ENCODE measurements at places on chromosomes 1 and 21.
A peak's percentile ranks its signal among the peaks of the same experiment; 100 is the strongest.

DNA sequence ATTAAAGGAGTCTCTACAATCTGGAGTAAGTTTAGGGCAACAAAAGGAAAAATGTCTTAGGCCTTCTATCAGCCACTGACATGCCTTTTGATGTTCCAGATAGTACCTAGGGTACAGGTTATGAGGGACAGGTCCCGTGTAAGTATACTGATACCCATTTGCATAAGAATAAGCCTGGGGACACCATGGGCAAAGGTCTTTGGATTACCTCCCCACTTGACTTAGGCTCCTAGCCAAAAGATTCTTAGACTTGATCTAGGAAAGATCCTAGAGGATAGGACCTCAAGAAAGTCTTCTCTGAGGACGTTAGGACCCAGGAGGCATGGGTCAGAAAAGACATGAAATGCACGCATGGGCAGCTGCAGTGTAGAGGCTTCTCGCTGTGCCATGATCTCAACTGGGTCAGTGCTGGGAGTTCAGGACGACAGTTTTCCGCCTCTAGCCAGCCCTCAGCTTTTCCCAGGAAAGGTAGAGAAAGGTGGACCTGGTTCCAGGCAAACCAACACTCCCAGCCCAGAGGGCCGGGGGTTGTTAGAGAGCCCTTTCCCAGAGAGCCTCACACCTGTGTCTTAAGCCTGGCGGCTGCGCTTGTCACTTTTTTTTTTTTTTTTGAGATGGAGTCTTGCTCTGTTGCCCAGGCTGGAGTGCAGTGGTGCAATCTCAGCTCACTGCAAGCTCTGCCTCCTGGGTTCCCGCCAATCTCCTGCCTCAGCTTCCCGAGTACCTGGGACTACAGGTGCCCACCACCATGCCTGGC lies 26.6 kb downstream of the MSTO1 start:
- DNase-seq = no peak

DNA sequence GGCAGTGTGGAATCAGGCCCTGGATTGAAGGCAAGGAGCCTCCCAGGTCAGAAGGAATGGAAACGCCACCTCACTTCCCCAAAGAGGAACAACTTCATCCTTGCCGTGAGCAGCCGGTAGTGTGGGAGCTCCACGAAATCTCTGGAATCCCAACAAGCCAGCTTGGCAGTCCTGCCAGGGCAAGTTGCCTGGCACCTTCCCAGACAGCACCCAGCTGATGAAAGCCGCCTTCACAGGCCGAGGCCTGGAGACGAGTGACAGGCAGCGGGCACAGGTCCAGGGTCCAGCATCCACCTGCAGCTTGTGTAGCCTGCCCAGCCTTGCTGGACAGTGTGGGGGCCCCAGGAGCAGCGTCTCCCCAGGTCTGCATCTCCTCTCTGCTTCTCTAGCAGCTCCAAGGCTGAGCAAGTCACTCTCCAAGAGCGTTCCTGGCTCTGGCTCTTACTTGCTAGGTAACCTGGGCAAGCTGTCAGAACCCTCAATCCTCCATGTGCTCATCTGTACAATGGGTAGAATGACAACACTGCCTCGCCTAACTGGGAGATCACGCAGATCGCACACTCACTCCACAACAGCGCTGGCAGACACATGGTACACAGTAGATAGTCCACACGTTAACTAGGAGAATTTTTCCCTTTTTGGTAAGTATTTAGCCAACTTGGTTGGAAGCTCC lies 43.0 kb downstream of the ACOT7 start:
- no peak for DNase-seq

DNA sequence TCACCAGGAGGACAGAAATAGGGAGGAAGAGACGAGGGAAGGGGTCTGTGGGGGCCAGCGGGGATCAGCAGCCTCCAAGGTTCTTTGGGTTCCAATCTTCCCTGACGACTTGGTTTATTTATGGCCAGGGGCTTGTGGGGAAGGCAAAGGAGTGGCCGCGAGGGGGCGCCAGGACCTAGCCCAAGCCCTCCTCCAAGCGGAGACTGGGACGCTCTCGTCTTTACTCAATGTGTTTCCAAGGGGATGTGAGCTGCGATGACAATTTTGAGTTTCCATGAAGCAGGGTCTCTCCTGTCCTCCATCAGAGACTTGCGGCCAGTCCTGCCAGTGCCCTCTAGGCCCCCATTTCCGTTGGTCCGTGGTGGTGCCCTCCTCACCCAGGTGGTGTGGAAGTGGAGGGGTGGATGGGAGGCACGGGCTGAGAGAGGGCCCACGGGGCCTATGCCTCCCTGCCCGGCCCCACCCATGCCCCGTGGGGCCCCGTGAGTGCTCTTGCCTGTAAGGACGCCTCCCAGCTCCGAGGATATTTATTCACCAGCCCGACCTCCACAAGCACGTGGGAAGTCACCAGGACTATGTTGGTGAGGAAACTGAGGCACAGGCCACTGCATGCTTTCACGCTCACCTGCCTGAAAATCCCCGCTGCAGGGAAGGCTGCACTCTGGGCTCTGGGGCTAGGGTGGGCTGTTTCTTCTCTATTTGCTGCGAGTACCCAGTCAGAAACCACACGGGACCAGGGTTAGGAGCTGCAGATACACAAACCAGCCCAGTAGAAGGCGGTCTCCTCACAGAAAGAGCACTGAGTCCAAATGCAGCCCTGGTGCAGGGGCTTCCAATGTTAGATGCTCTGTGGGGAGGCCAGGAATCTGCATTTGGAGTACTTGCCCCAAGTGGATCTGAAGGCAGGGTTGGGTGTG lies 26.5 kb downstream of the DMRTB1 start:
- DNase-seq = peak; percentile 89

GRCh38 chr1:193971595-193971994 lies 785.2 kb upstream of the B3GALT2 start:
- no peak for DNase-seq

DNA sequence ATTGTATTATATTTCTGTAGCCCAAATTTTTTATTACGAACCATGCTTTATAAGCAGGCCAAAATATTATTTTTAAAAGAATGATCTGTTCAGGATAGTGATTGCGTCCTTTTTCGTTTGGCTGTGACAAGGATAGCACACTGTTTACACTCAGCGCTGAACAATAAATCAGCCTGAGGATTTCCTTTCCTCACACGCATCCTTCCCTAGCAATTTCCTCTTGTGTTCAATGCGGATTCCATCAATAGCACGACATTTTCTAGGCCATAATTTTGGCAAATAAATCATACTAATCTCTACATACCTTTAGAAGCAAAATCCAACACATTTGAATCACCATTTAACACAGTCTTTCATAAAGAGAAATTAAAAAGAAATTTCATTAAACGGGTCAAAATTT lies 1.6 kb upstream of the VAV3 start:
- DNase-seq = no peak

- no peak for DNase-seq
These were observed 119.4 kb downstream of the KCNJ15 start for GRCh38 chr21:38376235-38376634.

- DNase-seq = no peak
These were observed 344.8 kb upstream of the KAZN start for GRCh38 chr1:14253676-14254075.

DNA sequence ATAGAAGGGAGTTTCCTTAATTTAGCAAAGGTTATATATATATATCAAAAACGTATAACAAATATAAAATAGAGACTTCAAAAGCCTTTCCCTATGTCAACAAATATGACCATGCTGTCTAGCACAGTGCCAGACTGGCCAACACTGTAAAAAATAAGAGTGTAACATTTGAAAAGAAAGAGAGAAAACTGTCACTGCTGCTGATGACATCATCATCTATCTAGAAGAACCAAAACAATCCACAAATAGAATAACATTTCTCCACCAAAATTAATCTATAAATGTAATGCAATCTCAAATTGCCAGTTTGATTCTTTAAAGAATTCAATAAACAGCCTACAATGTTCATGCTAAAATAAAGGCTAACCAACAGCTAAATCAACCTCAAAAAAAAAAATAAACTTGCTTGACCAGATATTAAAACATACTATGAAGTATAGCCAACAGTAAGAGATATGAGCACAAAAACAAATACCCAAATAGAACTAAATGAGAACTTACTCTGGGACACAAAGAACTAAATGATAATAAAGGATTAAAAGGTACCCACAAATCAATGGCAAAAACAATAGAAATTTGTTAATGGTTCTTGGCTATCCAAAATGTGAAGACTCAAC lies 50.2 kb downstream of the ENAH start:
- no peak for DNase-seq

- peak; percentile 86 for DNase-seq
These were observed 92.1 kb upstream of the CD53 start for GRCh38 chr1:110780600-110781484.

DNA sequence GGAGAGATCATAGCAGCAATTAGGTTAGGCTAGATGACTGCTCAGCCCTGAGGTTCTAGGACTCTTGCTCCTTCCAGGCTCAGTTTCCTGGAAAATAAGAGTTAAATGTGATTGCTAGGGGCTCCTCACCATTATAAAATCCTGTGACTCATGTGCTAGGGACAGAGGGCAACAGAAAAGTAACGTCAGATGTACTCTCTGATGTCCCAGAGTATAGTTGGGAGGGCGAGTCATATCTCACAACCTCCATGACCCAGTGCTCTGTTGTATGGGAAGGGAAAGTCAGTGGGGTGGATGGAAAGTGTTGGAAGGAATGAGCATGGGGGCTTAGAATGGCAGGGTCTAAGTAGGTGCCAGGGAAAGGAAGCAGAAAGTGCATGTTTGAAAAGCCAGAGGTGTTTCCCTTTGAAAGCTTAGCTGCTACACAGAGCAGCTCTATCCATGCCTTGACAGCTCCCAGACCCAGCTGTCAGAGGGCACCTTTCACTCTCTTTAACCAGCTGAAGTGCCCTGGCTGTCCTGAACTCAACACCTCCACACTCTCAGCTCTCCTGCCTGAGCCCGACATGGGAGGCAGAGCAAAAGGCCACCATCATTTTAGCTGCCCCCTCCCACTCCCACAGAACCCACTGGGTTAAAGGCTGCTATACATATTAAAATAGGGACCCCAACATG lies 11.6 kb downstream of the GJA5 start:
- DNase-seq = no peak

GRCh38 chr21:37047079-37047478 lies 25.8 kb downstream of the PIGP start:
- peak; percentile 28 for DNase-seq

- no peak for DNase-seq
These were observed 24.0 kb downstream of the TCEA3 start for GRCh38 chr1:23400324-23401114.

GRCh38 chr1:21614419-21615115 lies 54.6 kb downstream of the RAP1GAP start:
- no peak for DNase-seq

DNA sequence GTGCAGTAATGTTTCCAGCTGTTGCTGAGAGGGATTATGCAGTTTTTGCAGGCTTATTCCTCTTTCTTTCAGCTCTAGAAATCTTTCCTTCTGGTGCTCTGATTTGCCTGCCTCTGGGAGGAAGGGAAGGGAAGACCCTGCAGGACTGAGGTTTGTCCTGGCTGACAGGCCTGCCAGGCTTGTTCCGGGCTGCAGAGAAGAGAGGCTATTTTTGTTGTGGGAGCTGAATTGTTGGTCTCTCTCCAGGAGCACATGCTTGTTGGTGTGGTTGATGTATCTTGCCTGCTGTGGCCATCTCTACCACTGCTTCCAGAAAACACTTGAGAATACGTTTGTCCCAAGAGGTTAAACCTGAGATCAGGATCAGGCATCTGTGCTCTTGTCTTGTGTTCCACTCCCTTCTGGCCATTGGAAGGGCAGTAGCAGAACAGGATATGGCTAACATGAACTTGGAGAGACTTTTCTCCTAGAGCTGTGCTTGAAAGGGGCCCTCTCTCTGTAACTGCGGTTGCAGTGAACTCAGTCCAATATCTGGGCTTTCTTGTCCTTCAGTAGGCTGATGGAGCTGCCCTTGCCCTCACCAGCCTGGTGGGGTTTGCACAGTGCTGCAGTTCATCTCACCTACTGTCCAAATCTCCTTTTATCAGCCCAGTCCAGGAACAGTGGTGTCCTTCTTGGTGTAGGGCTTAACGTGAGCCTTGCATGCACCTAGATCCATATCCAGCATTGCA lies 21.5 kb upstream of the SLC25A34 start:
- DNase-seq = no peak

- no peak for DNase-seq
These were observed 73.7 kb downstream of the CAPZB start for GRCh38 chr1:19411612-19412011.

DNA sequence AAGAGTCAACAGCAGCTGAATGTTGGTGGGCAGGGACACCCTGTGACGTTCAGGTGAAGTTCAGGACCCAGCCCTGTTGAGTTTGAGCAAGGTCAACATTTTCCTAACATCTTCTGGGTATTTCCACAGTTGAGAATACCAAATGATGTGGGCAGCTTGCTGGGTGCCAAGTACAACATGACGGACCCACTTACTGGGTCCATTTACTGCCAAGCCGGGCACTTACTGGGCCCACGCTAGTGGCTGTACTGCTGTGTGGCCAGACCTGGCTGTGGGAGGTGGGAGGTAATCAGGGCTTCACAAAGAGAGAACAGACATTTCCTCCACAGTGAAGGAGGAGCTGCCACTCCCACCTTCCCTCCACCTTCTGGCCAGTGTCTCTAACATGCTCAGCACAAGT lies 99.2 kb downstream of the PSMG1 start:
- DNase-seq = no peak

DNA sequence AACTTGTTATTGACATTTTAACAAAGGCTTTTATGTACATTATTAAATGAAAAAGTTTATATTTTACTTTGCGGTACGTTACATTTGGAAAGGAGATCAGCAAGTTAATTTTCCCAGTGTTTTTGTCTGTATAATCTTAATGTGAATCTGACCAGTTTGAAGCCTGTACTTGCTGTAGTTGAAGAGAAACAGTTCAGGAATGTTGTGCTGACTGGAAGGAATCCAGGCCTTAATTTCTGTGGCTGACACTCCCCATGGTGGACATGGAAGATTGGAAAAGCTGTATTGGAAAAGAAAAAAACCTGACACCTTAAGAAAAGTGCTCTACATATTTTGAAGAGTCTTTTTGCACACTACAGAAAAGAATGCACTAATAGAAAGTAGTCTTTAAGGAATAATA lies 15.5 kb downstream of the LEPR start:
- no peak for DNase-seq

DNA sequence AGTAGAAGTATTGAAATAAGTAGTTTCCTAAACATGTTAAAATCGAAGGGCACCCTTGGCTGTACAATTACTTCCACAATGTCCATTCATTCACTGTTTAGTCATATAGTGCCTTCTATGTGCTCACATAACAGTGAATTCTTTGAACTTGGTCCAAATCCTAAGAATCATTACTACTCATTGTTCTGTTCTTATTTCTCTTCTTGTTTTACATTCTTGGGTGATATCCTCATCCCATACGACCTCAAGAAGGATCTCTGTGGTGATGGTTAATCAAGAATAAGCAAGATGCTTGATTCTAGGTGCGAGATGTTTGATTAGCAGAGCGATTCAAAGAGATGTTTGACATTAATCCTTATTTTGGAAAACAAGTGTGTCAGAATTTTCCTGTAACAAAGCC lies 667.4 kb upstream of the ZP4 start:
- no peak for DNase-seq

DNA sequence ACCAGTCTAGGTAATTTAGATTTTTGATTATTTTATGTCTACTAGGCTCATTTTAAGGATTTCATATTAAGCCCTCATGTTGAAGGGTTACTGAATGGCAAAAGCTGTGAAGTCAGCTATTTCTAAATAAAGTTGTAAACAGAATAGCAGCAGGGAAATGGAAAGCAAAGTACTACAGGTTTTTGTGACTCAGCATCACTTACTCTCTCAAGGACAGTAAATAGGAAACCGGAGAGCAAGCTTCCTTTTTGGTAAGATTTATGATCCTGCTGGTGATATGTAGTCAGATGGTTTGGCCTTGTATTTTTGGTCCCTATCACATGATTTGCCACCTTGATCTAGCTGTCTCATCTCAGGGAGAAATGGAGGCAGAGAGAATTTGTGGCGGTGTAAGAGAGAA lies 226.0 kb downstream of the RPS6KC1 start:
- no peak for DNase-seq

Measured in mesendoderm (in vitro differentiated cells).